Stimulated activated CD4-positive, alpha-beta T cell treated with anti-CD3 and anti-CD28 coated beads, Interleukin-12 subunit alpha, Interleukin-12 subunit beta, amount 100 ng/mL, for 4 hours (primary cell): ENCODE measurements at places on chromosomes 1 and 21.

- DNase-seq, result no peak
Observed at GRCh38 chr21:35543746-35544145, 494.6 kb upstream of the RUNX1 start.

DNA sequence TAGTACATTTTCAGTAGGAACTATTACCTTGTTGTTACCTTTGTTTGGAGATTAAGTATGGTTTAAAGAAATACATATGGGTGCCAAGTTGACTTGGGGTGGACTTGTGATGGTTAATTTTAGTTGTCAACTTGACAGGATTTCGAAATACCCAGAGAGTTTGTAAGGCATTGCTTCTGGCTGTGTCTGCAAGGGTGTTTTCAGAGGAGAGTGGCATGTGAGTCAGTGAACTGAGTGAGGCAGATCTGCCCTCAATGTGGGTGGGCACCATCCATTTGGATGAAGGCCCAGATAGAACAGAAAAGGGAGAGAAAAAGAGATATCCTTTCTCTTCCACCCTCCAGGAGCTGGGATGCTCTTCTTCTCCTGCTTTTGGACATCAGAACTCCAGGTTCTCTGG, 315.5 kb downstream of the GPATCH2 start:
- no peak for DNase-seq

- DNase-seq, result no peak
Observed at GRCh38 chr1:35559317-35559944, 1.8 kb downstream of the NCDN start.

- no peak for DNase-seq
Observed at GRCh38 chr21:45581322-45581712, 39.1 kb upstream of the SLC19A1 start.

DNA sequence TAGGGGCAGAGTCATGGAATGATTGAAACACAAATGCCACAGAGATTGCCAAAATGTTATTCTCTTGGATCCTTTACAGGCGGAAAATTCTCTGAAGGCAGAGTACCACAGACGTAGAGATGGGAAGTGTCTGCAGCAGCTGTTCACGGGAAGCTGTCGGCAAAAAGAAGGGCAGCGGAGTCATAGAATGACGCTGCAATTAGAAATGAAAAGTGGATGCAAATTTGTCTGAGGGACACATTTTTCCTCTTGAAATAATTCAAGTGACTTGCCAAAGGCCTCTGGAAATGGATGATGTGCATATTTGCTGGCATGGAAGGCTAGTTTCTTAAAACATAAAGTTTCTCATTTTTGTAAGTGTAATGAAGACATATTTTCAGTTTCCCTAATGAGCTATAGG, 77.5 kb upstream of the PLD5 start:
- DNase-seq, result no peak

DNA sequence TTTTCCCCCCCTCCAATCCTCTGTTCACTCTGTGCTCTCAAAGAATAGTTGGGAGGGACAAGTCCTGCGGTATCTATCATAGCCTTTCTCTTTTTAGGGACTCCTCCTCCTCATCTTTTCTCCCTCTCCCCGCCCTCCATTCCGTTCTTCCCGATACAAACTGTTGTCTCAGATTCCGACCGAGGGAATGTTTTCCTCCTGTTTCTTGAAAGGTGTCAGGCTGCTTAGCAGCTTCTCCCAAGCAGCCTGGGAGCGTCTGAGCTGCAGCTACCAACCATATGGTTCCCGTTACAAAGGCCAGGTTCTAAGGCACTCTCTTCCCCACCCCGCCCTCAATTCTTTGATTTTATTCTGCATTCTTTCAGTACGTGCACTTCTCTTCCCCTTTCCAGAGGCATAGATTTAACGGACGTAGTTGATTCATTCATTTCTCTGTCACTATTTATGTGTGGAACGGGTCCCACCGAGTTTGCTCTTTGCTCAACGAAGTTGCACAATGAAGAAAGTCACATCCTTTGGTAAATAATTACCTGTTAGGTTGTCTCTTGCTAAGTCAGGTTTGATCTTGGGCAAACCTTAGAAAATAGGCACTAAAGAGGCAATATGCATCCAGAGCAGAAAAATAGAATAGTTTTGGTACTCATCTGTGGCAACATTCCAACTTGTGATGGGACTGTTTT, 2.8 kb downstream of the ADGRL2 start:
- DNase-seq, result no peak

DNA sequence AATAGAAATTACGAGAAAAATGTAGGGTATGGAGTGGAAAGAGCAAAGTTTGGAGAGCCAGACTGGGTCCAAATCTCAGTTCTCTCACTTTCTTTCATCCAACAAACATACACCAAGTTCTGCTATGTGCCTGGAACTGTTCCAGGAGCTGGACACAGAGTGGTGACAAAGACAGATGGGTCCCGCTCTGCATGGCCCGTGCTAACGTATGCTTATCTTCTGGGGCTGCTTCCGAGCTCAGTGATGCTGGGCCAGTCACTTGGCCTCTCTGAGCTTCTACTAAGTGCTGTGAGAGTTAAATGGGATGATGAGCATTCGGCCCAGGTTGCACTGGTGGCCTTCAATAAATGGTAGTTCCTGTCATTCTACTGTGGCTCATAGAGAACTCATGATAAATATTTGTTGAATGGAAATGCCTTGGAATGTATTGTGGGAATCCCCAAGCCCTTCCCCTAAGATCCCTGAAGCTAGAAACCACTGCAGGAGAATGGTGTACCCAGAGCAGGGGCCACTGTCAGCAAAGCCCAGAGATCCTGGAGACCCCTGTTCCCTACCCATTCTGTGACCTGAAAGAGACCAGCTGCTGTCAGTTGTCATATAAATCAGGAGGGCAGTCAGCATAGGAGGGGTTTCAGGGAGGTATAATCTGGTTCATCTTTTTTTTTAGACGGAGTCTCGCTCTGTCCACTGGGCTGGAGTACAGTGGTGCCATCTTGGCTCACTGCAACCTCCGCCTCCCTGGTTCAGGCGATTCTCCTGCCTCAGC, 3.8 kb downstream of the LEMD1 start:
- DNase-seq, result no peak

- DNase-seq, result no peak
Observed at GRCh38 chr1:186420923-186421322, 40.0 kb downstream of the PDC start.

DNA sequence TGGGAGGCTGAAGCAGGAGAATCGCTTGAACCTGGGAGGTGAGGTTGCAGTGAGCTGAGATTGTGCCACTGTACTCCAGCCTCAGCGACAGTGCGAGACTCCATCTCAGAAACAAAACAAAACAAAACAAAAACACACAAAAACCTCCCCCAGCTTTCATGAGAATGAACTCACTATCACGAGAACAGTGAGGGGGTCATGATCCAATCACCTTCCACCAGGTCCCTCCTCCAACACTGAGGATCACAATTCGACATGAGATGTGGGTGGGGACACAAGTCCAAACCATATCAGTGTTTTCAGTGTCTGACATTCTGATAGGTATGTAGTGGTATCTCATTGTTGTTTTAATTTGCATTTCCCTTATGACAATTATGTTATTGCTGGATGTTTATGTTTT, 31.5 kb upstream of the DYRK1A start:
- DNase-seq, result no peak

GRCh38 chr1:2241820-2242219, 13.7 kb downstream of the SKI start:
- no peak for DNase-seq

GRCh38 chr21:35924714-35925301, 135.5 kb downstream of the SETD4 start:
- no peak for DNase-seq

- DNase-seq, result no peak
Observed at GRCh38 chr1:16077406-16078245, 4.2 kb upstream of the FAM131C start.

GRCh38 chr1:53037159-53037558, 24.9 kb upstream of the PODN start:
- no peak for DNase-seq

DNA sequence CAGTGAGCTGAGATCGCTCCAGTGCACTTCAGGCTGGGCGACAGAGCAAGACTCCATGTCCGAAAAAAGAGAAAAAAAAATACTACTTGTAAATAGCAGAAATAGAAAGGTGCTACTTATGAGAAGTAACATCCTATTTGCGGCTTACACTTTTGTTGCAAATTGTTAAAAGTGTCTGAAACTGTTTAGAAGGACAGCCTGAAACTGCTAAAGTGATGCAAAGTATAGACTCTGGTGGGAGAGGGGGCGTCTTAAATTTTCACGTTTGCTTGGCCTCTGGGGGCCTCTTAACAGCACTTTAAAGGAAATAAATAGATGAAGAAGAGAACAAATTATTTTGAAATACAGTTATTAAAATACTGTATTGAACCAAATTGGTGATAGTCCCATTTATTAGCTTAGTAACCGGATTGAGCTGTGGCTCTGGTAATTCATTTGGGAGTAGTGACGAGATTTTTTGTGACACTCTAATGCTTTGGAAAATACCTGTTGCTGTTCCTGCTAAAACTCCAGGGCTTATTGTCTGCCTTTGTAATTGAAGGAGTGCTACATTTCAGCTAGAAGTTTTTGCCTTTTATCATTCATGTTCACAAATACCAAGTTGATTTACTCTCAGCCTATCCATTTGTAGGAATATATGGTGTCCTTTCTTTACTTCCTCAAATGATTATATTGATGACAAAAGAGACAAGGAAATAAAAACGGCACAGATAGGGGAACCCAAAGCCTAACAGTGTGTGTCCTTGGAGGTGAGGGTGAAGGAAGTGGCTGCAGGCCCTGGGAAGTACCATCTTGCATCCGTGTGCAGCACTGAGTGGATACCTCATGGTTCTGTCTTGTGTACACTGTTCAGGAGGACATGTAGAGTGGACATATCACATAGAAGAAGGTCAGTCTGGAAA, 6.2 kb downstream of the PKNOX1 start:
- DNase-seq, result no peak

- DNase-seq, result no peak
Observed at GRCh38 chr1:65458730-65459396, 38.4 kb downstream of the LEPR start.

- no peak for DNase-seq
Observed at GRCh38 chr1:171286032-171286705, 27.8 kb upstream of the FMO4 start.

DNA sequence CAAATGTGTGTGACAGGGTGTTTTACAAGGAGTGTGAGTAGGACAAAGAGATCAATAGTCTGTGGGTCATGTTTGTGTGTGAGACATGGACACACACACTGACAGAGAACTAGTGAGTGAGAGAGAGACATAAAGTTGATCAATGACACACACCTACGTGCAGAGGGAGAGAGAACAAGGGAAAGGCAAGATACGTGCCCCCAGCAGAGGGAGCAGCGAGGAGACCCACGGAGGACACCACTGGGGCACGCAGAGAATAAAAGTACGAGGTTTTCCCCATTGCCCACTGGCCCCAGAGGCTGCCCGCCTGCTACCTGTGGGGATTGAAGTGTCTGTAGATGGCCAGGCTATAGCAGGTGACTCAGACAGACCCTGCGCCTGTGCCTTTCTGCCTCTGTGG, 130.2 kb upstream of the CSF3R start:
- no peak for DNase-seq

GRCh38 chr21:31268090-31268489, 76.0 kb downstream of the TIAM1 start:
- DNase-seq, result no peak
